ENCODE measurements at places on chromosomes 13 and 19. TPM values are rescaled to one million over a fixed set of nuclear protein-coding genes. Genes with fewer than 3 reads are reported as not detected.

GRCh38 chr13:67493835-67494234 lies 263.7 kb upstream of the PCDH9 start:
- no peaks in the 10 kb centered on the region for H3K4me1 ChIP-seq
- no peak overlapping the region for H3K4me3 ChIP-seq
- H3K36me3 ChIP-seq, result no peaks in the 10 kb centered on the region
- H3K27ac ChIP-seq, result no peak overlapping the region

GRCh38 chr13:70634893-70635292 lies 526.6 kb upstream of the KLHL1 start:
- H3K4me3 ChIP-seq, result no peak overlapping the region
- H3K4me1 ChIP-seq, result no peaks in the 10 kb centered on the region
- no peaks in the 10 kb centered on the region for H3K27me3 ChIP-seq
- no peak for DNase-seq
- no peak overlapping the region for H3K27ac ChIP-seq

DNA sequence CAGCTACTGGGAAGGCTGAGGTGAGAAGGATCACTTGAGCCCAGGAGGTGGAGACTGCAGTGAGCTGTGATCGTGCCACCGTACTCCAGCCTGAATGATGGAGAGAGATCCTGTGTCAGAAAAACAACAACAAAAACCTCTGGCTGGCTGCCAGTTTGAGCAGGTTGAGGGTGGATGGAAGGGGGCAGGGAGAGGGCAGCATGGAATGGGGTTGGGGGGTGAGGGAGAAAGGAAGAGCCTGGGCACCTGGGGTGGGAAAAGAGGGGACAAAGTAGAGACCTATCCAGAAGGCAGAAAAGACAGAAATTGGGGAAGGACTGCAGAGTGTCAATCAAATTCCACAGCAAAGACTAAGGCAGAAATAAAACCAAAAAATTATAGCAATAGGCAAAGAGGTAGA lies 4.7 kb downstream of the SLC1A5 start:
- H3K4me3 ChIP-seq, result no peak overlapping the region
- H3K27me3 ChIP-seq, result no peaks in the 10 kb centered on the region
- peaks cover 28% of the 10 kb centered on the region for H3K36me3 ChIP-seq

Gene VSTM1
- total RNA-seq, result 2.7 TPM
